Cortex of kidney (tissue), 1 donor: ENCODE measurements at places on chromosomes 2 and 18.

- no peak for DNase-seq
These were observed 99.7 kb upstream of the SERTAD2 start for GRCh38 chr2:64753399-64753798.

DNA sequence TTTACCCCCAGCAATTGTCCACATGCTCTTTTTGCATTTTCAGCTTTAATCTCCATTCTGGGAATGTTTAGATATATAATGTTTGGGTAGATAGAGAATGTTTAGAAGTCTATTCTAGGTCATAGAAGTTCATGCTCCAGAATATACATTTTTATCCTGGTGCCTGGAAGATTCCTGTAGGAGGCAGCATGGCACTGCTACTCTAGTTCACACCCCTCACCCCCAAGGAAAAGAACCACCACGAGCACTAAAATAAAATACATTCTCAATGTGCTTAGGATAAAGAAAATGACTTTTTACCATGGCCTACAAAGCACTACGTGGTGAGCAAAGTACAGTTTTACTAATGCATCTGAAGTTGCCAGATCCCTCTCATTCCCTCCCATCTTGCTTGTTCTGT is 53.8 kb downstream of the MYO1B start:
- no peak for DNase-seq

GRCh38 chr2:240136013-240136670 is at the start of gene COPS9:
TSS of gene COPS9 (minus strand) at chr2:240136305. CDS start at chr2:240136284, 21 bp downstream.
- no peak for DNase-seq

DNA sequence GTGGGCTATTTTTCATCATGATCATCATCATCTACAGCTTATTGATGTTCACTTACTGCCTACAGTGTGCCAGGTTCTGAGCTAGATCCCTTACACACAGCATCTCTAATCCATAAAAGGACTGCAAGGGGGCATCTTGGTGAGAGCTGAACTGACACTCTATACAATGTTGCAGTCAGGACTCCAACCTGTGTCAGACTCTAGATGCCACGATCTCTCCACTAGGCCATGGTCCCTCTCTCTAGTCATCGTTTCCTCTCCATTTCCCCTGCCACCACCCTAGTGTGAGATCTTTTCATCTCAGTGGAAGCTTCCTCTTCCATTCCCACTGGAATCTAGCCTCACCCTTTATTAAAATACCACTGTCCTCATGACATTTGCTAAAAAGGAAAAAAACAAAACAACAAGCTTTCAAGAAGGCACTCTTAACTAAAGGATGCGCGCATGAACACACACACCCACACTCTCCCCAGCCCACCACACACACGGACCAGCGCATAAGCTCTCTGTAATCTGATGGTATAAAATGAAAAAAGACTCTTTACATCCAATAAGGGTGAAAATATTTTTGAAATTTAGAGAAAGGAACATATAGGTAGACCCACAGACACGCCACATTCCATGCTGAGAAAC is 93.4 kb upstream of the THOC1 start:
- DNase-seq = no peak

DNA sequence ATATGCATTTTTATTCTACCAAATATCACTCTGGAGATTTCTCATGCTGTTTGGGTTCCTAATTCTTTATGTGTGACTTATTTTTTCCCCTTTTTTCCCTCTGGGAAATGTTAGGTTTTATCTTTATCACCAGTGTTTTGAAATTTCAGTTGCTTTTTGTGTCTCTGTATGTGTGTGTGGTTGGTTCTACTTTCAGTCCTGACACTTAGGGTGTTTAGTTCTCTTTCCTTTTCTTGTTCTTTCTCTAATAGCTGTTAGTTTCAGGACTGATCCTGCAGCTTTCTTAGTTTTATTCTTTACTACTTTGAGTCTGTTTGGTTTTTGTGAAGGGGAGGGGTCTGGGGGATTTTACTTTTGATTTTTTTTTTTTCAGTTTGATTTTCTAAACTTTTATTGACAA is 23.1 kb downstream of the PPM1B start:
- no peak for DNase-seq

DNA sequence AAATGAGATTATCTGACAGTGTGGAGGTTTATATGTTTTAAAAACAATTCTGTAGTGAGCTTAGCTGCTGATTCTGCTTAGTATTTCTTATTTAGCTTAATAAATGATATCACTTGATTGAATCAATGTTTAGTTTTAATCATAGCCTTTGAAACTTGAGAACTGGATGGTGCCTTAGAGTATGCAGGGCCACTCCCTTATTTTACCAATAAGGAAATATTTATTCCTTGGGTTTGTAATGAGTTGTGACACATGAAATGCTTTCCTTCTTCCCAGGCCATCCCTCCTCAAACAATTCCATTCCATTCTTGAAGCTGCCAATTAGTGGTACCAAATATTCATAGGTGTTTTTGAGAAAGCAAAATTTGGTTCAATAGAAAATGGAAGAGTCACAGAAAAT is 183.8 kb upstream of the DCC start:
- DNase-seq = no peak

GRCh38 chr18:27632706-27633105 is 447.6 kb upstream of the CHST9 start:
- DNase-seq = no peak

DNA sequence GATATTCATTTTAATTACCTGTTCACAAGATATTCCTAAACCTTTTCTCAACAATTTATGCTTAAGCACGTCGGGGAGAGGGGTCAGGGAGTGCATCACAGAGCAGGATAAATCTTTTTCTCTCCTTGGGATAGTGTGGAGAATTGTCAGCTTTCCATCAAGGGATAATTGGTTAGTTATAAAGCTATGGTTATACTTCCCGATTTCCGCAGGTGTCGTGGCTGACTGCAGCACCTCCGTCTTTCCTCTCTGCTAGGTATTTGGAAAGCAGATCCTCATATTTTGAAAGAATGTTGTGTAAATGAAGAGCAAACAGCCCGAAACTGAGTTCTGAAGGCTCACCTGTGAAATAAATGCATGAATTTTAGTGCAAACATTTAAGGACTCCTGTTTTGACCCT is 778 bp downstream of the DYNC2LI1 start:
- DNase-seq = no peak

GRCh38 chr18:331221-331821 is 63.5 kb upstream of the THOC1 start:
- DNase-seq = no peak

DNA sequence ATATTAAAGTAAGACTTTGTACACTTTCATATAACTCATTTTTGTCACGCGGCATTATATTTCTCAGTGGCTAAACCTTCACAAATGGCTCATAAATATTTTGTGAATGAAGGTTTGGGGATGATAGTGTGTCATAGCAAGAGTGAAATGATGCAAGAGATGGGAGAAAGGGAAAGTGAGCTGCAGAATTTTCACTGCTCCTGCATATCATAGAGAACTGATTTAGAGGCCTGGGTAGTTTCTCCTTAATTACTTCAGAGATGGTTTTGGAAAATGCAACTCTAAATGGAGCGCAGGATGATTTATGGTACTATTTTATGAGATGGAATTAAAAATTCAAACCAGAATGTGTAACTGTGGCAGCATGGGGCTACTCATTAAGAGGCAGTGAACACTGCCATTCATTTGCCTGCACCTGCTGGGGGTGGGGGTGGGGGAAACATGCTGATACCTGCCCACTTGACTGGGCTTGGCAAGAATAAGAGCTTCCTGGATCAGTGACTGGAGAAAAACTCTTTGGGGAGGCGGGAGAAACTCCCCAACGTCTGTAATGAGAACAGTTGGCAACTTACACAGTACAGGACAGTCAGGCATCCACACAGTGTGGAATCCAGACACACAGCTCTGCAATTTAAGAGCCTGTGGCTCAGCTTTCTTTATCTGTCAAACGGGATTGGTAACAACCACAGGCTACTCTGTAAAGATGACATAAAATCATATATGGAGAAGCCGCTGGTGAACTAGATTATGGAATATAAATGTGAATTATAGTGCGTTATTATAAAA is 941.9 kb downstream of the SLC4A3 start:
- DNase-seq = no peak

DNA sequence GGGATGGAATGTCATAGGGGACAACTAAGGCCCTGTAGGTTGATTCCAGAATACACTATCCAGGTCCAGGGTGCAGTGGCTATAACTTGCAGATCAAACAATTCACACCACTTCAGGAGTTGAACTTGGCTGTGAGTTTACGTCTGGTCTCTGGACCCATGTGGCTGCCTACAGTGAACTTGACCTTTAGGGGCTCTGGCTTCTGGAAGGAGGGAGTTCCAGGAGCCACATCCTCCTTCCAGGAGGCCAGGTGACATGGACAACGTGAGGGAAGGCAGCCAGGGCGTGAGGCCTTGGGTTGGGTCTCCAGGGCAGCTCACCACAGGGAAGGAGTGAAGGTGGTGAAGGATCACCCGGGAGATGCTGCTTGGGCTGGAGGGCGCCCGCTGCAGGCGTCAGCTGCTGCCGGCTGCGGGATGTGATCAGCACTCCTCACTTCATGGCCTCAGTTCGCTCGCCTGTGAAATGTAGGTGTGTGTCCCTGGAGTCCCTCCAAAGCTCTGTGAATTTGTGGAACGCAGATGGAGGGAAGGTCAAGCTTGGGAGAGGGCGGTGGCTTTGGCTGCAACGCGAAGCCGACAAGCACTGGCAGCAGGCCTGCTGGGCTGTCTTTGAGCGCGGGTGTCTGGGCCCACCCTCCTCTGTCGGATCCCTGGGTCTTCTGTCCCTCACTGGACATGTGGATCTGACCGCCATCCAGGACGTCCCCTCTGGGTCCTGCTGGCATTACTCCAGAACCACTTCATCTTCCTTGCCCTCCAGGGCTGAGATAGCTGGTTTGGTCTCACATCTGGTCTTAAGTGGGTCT is 146.5 kb downstream of the GLI2 start:
- DNase-seq = no peak

DNA sequence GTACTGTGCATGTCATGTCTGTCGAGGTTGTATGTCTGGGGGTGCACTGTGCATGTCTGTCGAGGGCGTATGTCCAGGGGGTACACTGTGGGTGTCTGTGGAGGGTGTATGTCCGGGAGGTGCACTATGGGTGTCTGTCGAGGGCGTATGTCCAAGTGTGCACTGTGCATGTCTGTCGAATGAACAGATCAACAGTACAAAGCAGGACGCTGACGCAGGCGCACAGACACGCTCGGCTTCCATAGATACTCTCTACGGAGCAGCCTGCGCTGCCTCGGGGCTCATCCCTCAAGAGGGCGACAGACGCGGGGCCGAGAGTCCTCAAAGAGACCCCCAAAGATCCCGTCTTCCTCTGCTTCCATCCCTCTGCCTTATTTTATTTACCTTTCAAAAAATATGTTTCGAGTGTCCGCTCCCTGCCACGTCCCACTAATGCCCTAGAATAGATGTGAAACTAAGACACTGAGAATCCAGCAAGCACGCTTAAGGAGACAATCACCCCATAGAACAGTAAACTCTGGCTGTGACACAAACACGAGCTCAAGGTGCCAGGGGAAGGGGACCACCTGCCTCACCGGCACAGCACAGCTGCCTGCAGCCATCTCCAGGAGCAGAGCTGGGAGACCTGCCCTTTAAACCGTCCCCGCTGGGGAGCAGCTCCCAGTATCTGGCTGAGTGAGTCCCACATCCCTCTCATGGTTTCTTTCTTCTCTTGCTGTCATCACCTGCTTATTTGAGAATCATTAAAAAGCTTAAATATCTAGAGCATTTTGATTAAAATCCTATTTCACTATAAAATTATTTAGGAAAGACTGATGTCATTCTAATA is 250.5 kb upstream of the MYT1L start:
- no peak for DNase-seq

GRCh38 chr2:145739681-145740080 is 1219.8 kb upstream of the ZEB2 start:
- no peak for DNase-seq

GRCh38 chr18:61853855-61854254 is 39.0 kb downstream of the RNF152 start:
- no peak for DNase-seq

DNA sequence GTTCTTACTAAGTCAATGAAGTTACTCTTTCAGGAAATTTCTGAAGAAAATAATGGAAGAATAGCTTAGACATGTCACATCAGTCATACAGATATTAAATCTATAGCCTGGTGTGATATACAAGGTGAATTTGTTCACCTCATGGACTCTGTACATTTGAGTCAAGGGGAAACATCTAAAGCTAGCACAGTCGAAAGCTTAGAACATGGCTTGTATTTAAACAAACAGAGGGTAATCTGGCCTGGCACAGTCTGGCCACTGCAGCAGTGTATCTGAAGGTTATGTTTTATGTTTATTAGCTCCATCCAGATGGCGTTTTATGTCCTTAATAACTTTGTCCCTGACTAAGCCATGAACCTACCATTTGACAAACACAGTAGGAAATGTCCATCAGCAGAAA is 817.3 kb downstream of the SATB2 start:
- no peak for DNase-seq

GRCh38 chr2:68865108-68865507 is 6.1 kb downstream of the BMP10 start:
- DNase-seq = no peak

GRCh38 chr18:60413944-60414547 is 41.5 kb upstream of the MC4R start:
- no peak for DNase-seq

DNA sequence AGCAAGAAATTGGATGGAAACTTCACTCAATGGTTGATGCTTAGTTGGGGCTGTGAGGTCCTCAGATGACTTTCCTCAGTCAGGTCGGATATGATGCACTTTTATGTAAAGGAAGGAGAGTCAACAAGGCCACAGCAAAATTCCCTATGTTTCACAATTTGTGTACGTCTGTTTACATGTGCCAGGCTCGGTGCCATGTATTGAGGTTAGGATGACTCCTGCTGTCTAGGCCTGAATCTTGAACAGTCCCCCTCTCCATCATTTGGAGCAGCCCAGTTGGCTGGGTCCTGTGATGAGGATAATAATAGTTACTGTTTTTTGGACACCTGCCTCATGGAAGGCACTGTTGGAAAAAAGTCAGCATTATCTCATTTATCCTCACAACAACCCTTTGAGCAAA is 43.1 kb downstream of the VSNL1 start:
- no peak for DNase-seq

- DNase-seq = no peak
These were observed 249.3 kb downstream of the CYP26B1 start for GRCh38 chr2:71898375-71898774.
